CD8-positive, alpha-beta memory T cell (primary cell): ENCODE measurements at places on chromosomes 12 and 14.

DNA sequence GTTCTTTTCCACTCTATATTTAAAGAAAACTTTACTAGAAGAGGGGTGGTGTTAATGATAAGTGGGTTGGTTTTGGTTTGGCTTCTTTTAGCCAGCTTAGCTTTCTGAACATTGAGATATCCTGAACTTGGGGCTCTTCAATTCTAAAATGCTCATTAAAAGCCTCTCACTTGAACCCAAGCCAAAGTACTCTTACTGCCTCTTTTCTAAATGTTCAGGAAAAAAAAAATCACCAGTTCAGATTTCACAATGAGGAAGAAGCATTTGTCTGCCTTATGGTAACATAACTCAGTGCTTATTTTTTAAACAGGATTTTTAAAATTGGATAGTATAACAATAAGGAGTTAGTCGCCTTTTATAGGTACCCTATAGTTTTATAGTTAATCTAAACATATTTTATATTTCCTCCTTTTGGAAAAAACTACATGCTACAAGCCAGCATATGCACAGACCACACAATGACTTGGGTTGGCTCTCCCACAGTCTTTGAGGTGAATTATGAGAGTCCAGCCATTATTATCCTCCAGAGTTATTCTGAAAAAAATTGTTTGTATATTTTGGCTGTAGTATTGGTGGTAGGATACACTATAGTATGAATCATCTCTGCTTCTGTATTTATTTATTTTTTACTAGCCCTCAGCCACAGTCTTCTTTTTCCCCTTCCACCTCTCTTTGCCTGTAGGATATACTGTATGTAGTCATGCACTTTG is 195.5 kb upstream of the TMPO start:
- no peak overlapping the region for H3K4me3 ChIP-seq
- no peak overlapping the region for H3K27ac ChIP-seq
- no peaks in the 10 kb centered on the region for H3K36me3 ChIP-seq
- H3K27me3 ChIP-seq: no peaks in the 10 kb centered on the region
- DNase-seq: no peak

DNA sequence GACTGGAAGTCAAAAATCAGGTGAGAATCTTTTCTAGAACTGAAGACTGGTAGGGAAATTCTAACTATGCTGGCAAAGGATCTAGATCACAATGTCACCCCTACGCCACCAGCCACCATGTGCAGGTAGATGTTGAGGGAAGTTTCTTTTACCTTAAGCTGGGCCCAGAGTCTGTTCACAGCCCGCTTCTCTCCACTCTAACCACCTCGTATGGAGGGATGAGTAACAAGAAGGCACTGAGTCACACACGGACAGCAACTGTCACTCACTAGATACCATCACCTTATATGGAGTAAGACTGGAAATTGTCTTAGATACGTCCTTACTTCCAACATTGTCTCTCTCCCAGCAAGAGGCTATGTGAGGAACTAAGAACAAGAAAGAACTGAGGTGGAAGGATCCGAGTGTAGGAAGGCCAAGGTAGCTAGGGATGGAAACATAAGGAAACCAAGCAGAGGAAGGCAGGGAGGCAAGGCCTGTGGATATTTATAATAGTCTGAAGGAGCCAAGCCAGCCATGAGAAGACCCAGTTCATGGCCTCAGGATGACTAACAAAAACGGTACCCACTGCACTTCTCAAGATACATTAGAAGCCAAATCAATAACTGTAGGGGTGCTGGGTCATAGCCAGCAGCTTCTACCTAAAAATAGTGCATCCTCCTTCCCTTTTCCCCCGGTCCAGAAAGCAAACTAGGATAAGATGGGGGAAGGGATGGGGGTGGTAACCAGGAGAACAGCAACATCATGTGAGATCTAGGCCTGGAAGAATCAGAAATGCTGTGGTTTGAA is 15.5 kb downstream of the REM2 start:
- peaks cover 7% of the 10 kb centered on the region for H3K4me1 ChIP-seq
- H3K27ac ChIP-seq: peak overlapping the region; percentile 26
- DNase-seq: no peak
- H3K27me3 ChIP-seq: no peaks in the 10 kb centered on the region

DNA sequence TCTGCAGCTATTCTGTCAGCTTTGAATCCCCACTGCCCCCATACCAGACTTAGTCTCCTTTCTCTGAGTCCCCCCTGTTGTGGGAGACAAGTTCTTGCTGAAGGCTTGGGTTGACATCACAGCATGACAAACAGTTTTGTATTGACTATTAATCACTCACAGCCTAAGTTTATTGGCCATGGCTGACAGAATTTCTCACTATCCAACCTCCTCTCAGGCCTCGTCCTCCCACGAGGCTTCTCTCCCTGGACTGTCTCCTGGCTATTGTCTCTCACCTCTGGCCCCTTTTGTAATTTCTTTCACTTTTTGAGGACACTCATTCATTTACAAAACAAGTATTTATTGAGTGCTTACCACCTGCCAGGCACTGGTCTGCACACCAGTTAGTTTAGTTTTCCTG is 35.2 kb upstream of the DCD start:
- peaks cover 7% of the 10 kb centered on the region for H3K27me3 ChIP-seq
- no peaks in the 10 kb centered on the region for H3K4me1 ChIP-seq
- H3K4me3 ChIP-seq: no peak overlapping the region
- H3K36me3 ChIP-seq: no peaks in the 10 kb centered on the region
- H3K27ac ChIP-seq: no peak overlapping the region

DNA sequence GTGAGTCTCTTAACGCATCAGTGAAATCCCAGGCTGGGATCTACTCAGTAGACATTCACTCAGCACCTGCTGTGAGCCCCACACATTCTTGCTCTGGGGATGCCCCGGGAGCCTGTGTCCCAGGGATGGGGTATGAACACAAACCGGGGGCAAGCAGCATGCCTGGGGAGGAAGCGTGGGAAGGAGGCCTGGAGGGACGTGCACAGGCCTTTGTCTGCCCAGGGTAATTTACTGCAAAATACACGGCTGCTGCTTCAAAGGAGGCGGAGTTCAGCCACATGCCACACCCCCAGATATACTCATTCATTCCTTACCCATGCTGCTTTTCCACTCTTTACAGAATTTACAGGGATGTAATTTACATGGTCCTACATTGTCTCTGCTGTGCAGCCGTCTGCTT is 187.8 kb downstream of the ADGRD1 start:
- no peak overlapping the region for H3K27ac ChIP-seq
- DNase-seq: no peak
- H3K4me1 ChIP-seq: no peaks in the 10 kb centered on the region
- H3K4me3 ChIP-seq: no peak overlapping the region

DNA sequence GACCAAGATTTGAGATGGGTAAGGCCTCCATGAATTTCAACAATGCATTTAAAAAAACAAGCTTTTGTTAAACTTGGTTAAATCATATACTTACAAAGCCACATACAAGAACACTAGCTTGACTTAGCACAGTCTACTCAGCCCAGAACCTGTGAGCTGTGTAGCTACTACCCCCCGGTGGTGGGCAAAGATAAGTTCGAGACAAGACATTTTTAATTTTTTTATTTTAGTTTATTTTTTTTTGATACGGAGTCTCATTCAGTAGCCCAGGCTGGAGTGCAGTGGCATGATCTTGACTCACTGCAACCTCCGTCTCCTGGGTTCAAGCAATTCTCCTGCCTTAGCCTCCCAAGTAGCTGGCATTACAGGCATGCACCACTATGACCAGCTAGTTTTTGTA is 3.7 kb upstream of the NECAP1 start:
- peaks cover 33% of the 10 kb centered on the region for H3K4me1 ChIP-seq
- H3K4me3 ChIP-seq: no peak overlapping the region
- H3K36me3 ChIP-seq: no peaks in the 10 kb centered on the region
- H3K27me3 ChIP-seq: no peaks in the 10 kb centered on the region

DNA sequence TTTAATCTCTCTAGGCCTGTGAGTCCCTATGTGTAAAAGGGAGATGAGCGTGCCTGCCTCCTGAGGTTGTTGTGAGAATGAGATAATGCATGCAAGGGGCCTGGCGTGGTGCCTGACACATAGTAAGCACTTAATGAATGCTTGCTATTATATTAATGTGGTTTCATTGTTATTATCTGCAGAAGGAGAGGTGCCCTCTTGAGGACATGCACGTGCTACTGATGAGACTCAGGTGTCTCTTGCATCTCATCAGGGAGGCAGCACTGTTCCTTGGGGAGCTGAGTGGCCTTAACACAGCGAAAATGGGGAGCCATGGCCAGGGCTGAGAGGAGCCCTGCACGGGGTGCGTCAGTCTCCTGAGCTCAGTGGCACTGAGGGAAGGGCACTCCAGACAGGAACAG is 29.9 kb upstream of the BCDIN3D start:
- H3K27ac ChIP-seq: no peak overlapping the region
- DNase-seq: no peak

- no peak for DNase-seq
- H3K4me3 ChIP-seq: no peak overlapping the region
- no peaks in the 10 kb centered on the region for H3K27me3 ChIP-seq
- H3K36me3 ChIP-seq: no peaks in the 10 kb centered on the region
- peak overlapping the region; percentile 57 for H3K27ac ChIP-seq
These were observed 276.0 kb downstream of the ADGRD1 start for GRCh38 chr12:131229426-131230339.

GRCh38 chr14:69045857-69046475 is 66.9 kb upstream of the ACTN1 start:
- no peaks in the 10 kb centered on the region for H3K36me3 ChIP-seq
- H3K27ac ChIP-seq: no peak overlapping the region
- no peaks in the 10 kb centered on the region for H3K4me1 ChIP-seq
- H3K4me3 ChIP-seq: no peak overlapping the region

GRCh38 chr12:84070292-84070691 is 842.3 kb downstream of the SLC6A15 start:
- no peak overlapping the region for H3K4me3 ChIP-seq
- no peak for DNase-seq

DNA sequence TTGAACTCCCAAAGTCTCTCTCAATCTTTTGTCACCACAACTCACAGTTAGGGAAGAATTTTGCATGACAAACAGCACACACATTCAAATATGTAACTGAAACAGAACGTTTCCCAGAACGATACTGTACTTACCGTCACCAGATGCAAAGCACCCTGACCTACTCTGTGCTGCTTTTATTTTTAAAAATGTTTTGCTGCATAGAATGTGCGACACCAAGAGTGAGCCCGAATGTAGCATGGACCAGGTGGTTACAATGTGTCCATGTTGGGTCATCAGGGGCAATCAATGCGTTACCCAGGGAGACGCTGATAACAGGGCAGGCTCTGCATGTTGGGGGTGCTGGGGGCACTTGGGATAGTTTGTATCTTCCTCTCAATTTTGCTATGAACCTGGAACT is 14.6 kb upstream of the EIF5 start:
- no peak overlapping the region for H3K27ac ChIP-seq
- H3K4me3 ChIP-seq: no peak overlapping the region
- no peak for DNase-seq
- no peaks in the 10 kb centered on the region for H3K4me1 ChIP-seq
- no peaks in the 10 kb centered on the region for H3K36me3 ChIP-seq
- no peaks in the 10 kb centered on the region for H3K27me3 ChIP-seq

- no peaks in the 10 kb centered on the region for H3K36me3 ChIP-seq
- H3K27me3 ChIP-seq: peaks cover 3% of the 10 kb centered on the region
- no peak for DNase-seq
These were observed 31.8 kb downstream of the PPFIA2 start for GRCh38 chr12:81727391-81727790.

- H3K4me1 ChIP-seq: no peaks in the 10 kb centered on the region
- H3K4me3 ChIP-seq: no peak overlapping the region
- no peak overlapping the region for H3K27ac ChIP-seq
- H3K36me3 ChIP-seq: no peaks in the 10 kb centered on the region
- H3K27me3 ChIP-seq: no peaks in the 10 kb centered on the region
These were observed 46.6 kb upstream of the ZDHHC17 start for GRCh38 chr12:76717314-76717713.

- no peak for DNase-seq
- no peaks in the 10 kb centered on the region for H3K27me3 ChIP-seq
- H3K27ac ChIP-seq: no peak overlapping the region
- no peaks in the 10 kb centered on the region for H3K36me3 ChIP-seq
- H3K4me1 ChIP-seq: no peaks in the 10 kb centered on the region
These were observed 23.4 kb upstream of the EID3 start for GRCh38 chr12:104280111-104280510.

GRCh38 chr14:59275668-59276067 is 87.2 kb downstream of the DAAM1 start:
- no peaks in the 10 kb centered on the region for H3K4me1 ChIP-seq
- H3K27ac ChIP-seq: no peak overlapping the region
- H3K4me3 ChIP-seq: no peak overlapping the region
- no peaks in the 10 kb centered on the region for H3K36me3 ChIP-seq
- DNase-seq: no peak

DNA sequence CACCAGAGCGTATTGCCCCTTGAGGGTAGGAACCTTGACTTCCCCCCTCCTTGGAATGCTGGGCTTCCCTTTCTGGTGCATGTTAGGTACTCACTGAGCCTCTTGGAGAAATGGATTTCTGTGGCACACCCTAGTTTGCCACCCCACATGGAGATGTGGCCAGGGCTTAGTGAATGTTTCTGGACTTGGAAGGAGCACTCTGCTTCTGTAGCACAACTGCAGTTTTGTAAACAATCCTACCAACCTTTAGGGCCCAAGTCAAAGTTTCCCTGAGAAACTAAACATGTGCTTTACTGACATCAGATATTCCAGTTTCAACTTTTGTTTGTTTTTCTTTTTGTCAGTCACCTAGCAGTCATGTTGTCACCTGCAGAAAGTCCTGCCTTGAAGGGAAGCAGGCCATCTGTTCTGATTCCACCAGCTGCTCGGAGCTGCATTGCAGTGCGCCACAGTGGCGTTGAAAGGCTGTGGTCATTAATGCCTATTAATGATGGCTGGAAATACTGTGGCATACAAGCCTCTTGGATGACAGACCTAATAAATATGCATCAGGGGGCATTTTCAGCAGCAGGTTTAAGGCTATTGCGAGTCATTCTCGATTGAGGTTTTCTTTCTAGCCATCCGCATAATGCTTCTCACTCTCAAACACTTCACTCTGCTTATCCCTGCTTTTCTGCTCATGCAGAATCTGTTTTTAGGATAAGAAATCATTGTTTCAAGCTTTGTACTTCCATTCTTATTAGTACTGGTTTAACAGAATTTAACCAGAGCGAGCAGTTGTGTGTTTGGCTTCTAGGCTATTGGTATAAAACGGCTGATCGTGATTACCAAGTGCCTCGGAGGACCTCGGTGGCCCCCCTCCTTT is 7.8 kb downstream of the PELI2 start:
- DNase-seq: no peak
- H3K4me1 ChIP-seq: no peaks in the 10 kb centered on the region
- no peaks in the 10 kb centered on the region for H3K27me3 ChIP-seq
- H3K36me3 ChIP-seq: no peaks in the 10 kb centered on the region
- no peak overlapping the region for H3K27ac ChIP-seq

DNA sequence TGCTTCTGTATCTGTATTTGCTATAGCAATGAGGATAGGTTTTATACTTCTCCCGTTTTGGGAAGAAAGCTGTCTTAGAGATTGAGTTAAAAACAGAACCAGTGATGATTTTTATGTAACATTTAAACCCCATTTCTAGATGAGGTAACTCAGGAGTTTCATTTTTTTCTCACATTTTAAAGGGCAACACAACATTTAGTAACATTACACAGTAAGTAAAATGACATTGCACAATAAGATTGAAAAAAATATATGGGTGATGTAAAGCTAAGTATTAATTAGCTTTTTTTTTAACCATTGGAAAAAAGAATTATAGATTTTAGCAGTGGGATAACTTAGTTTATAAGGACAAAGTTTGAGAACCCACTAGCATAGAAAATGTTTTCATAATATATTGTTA is 25.2 kb upstream of the SCFD1 start:
- H3K36me3 ChIP-seq: peaks cover 15% of the 10 kb centered on the region
- H3K27me3 ChIP-seq: no peaks in the 10 kb centered on the region
- DNase-seq: no peak
- H3K4me3 ChIP-seq: no peak overlapping the region

- DNase-seq: no peak
These were observed 28.0 kb upstream of the TMCC3 start for GRCh38 chr12:94678379-94678778.
